Renal cortex interstitium (tissue), 15 donors: ENCODE measurements at places on chromosomes 5 and 9. TPM values are rescaled to one million over a fixed set of nuclear protein-coding genes. Genes with fewer than 3 reads are reported as not detected.

The ARL14EPL gene
- not detected for polyA plus RNA-seq

The TMEM174 gene
- polyA plus RNA-seq = 22.8 TPM

The PCDHA5 gene
- 0.06 TPM for polyA plus RNA-seq

- DNase-seq = no peak
Observed at GRCh38 chr9:109624896-109625295, 126.8 kb upstream of the PTPN3 start.

DNA sequence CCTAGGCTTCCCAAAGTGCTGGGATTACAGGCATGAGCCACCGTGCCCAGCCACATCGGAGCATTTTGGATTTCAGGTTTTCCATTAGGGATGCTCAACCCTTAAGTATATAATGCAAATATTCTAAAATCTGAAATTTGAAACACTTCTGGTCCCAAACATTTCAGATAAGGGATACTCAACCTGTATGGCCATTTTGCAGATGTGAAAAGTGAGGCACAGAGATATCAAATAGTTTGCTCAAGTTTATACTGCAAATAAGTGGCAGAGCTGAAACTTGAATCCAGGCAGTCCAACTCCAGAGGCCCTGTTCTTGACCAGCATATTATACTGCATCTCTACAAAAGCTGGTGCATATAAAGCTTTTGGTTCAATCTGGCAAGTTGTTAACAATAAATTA, 2.4 kb downstream of the WDR31 start:
- DNase-seq = no peak

- no peak for DNase-seq
Observed at GRCh38 chr9:126586236-126586635, 27.5 kb upstream of the LMX1B start.

DNA sequence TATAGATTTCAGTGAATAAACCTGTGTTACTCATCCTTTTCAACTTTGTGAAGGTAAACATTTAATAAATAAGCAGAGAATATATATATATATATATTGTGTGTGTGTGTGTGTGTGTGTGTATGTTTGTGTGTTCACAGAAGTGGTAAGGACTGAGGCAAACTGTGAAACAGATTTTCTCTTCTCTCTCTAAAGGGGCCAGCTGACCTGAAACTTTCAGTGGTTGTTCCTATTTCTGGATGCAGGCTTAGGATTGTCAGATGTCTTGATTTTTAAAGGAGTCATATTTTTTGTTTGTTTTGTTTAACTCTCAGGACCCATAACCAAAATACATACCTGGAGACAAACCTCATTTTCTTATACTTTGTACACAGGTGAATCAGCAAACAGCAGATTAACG, 714.9 kb upstream of the MEF2C start:
- no peak for DNase-seq

- DNase-seq = no peak
Observed at GRCh38 chr5:14064841-14065240, 78.3 kb upstream of the TRIO start.

DNA sequence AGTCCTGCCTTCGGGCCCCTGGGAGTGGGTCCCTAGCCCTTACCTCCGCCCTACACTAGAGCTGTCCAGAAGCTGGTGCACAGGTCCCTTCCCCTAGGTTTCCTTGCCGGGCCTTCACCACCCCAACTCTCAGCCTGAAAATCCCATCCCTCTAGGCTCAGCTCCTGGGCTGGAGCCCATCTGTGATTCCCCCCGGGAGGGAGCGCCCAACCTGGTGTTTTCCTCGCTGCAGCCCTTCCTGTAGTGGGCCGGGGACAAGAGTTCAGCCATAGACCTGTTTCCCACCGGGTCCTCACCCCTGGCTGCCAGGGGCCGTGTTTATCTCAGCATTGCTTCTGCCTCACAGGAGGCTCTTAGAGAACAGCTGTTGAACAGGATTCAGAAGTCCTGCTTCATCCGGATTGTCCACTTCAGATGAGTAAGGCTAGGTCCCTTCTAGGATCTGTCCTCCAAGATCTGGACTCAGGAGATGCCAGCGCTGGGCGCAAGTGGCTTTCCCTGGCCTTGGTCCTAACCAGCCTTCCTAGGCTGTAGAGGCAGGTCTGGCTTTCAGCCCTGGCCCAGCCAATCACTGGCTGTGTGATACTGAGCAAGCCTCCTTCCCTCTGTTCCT, 965 bp downstream of the GLIPR2 start:
- no peak for DNase-seq

- DNase-seq = no peak
Observed at GRCh38 chr9:72477930-72478518, 43.4 kb upstream of the TMC1 start.

DNA sequence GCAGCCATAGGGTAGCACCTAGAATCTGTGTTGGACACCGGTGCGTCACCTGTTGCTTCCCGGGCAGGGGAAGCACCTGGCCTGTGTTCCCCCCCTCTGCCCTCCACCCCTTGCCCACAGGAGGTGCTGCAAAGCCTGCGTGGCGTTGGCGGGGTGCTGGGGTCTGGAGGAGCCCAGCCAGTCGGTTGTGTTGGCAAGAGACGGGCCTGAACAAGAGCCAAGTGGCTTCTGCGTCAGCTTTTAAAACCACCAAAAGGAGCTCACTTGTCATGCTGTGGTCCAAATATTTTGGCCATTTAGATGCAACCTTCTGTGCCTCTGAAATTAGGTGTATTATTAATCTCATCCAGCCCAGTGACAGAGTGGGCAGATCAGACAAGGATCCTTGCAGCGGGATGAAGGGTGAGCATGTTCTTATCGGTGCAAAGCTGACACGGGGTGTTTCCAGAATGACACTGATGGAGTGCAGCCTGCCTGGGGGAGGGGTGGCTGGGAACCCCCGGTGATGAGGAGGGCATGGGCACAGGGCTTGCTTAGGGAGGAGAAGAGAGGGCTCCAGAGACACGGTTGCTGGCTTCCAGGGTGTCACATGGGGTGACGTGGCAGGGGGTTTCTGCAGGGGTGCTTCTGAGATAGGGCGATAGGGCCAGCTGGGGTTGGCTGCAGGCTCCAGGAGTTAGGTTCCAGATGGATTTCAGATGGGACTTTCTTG, 9.7 kb upstream of the RXRA start:
- no peak for DNase-seq

DNA sequence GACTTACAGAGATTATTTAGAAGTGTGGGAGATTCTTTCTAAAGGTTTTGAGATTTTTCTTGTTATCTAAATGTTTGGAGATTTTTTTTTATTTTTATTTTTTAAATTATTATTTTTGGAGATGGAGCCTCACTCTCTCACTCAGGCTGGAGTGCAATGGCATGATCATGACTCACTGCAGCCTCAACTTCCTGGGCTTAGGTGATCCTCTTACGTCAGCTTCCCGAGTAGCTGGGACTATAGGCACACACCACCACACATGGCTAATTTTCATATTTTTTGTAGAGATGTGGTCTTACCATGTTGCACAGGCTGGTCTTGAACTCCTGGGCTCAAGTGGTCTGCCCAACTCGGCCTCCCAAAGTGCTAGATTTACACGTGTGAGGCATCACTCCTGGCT, 694.5 kb downstream of the TLE1 start:
- DNase-seq = no peak

DNA sequence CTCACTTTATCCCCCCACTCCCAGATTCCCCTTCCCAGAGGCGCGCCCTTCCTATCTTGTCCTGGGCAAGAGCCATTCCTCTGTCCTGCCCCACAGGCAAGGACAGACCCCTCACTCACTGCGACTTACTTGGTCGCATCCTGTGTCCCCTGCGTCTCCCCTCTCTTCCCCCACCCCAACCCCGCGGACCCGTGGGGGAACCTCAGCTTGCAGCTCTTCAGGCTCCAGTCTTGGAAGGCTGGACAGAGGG, 542 bp downstream of the GGTA1 start:
- no peak for DNase-seq

DNA sequence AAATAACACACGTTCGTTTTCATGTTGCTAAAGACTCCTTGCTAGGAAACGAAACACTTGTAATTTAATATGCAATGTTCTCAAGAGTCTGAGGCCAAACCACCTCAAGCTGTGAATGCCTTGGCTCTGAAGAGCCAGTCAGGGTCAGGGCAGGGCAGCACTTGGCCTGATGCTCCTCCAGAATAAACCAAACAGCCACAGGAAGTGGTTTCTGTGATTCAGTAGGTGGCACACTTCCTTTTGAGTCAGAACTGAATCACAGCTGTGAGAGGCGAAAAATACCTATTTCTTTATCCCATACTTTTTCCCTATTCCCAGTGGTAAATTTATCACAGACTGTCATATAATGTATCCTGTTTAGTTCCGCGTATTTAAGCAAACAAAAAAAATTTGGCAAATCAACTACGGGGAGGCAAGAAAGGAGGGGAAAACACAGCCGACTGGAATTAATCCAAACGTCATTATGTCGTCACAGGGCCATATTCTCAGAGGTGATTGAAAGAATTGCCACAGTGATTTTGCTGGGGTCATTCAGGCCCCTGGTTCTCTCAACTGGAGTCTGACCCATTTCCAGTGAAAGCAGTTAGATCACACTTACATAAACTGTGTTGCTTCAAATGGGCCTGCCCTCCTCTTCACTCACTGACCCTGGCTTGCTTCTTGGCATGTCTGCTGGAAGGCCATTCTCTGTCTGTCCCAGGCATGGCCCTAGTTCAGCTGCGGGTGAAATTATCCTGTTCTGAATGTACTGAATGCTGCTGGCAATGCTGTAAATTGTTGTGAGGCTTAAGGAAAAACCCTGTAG, 71.2 kb downstream of the ARRDC3 start:
- DNase-seq = no peak

DNA sequence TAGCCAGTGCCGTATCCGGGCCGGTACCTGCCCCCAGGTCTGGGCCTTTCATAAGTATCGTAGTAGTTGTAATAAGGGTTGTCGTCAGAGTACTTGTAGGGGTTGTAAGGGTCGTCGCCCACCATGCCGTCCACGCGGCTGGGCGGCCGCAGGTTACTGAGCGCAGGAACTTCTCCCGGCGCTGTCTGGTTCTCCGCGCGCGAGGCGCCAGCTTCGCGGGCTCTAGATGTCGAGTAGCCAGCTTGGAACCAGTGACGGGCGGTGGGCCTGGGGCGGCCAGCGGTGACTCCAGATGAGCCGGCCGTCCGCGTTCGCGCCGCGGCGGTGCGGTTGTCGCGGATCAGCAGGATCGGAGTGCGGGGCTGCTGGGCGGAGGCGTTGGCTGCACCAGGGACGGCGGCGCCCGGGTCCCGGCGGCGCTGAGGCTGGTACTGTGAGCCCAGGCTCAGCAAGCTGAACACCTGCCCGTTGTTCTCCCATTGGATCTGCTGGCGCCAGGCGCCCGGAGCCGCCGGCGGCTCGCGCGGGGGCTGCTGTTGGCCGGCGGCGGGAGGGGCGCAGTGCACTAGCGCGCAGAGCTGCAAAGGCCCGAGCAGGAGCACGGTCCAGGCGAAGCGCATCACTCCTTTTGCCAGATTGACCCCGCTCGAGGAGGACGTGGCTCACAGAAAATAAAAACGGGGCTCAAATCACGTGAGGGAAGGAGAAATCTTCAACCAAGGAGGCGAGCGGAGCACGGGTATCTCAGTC, 518 bp downstream of the LOX start:
- no peak for DNase-seq

DNA sequence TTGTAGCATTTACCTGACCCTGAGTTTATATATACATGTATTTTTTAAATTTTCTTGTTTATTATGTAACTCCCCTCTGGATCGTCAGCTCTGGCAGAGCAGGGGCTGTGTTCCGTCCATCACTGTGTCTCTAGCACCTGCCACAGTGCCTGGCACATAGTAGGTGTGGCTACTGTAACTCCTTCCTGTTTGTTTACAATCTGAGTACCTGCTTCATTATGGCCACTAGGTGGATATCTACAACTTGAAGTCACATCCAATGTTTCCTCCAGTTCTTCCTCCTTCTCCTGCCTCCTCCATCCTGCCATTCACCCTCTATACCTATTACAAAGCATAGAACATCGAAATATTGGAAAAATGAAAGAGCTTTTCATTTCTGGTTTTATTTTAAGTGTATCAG, 14.2 kb upstream of the PPP1R2B start:
- no peak for DNase-seq

GRCh38 chr9:91298311-91298710, 63.4 kb downstream of the AUH start:
- DNase-seq = no peak

- no peak for DNase-seq
Observed at GRCh38 chr5:35194635-35195471, 35.4 kb downstream of the PRLR start.

DNA sequence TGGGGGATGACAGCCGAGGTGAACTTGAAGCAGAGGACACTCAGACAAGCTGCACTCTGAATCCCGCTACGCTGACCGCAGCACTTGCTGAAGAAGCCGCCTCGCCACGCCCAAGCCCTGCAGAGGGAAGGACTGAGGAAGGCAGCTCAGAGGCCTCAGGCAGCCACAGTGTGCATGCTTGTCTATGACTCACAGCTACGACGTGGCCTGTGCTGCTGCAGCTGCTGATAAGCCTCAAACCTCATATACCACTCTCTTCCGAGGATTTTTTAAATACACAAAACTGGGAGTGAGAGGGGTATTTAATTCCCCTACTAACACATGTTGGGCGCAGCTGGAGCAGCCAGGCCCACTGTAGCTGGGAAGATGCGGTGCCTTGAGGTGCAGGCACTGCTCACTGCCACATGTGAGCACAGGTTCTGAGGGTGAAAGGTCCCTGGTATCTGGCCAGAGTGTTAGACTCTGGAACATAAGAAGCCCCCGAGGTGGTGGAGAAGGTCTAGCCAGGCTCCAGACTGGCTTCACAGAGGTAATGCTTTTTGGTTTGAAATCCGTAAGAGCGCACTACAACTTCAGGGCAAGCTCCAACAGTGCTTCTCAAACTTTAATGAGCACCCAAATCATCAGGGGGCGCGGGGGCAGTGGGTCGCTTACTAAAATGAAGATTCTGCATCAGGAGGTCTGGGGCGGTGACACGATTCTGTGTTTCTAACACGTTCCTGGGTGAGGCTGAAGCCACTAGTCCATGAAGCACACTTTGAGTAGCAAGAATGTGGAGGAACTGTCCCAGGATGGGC, 196.8 kb downstream of the AUH start:
- no peak for DNase-seq
